Activated CD8-positive, alpha-beta memory T cell treated with anti-CD3 and anti-CD28 coated beads, Interleukin-2, amount 10 ng/mL, durations not matched to agents 7 days and 5 days (primary cell): ENCODE measurements at places on chromosomes 11 and 22. TPM values are rescaled to one million over a fixed set of nuclear protein-coding genes. Genes with fewer than 3 reads are reported as not detected.

Gene RIC3
- 7.4 TPM for total RNA-seq

Gene C11orf52
- total RNA-seq = not detected

Gene SCUBE2
- total RNA-seq = not detected

Gene CFAP300
- total RNA-seq = not detected

Gene CHRNA10
- 2.4 TPM for total RNA-seq

Gene PATE2
- total RNA-seq = not detected

Gene ARHGAP32
- 1.0 TPM for total RNA-seq

Gene VSIG10L2
- total RNA-seq = not detected

Gene MIOX
- total RNA-seq = 0.23 TPM

Gene HBG1
- not detected for total RNA-seq

Gene CHST1
- total RNA-seq = 0.35 TPM

Gene GNG3
- total RNA-seq = not detected

Gene BIK
- total RNA-seq = 1.5 TPM

Gene RASD2
- not detected for total RNA-seq

Gene SCGB1D2
- total RNA-seq = not detected

Gene USP2
- total RNA-seq = 0.28 TPM

Gene SDHAF2
- 57.6 TPM for total RNA-seq

Gene CD6
- total RNA-seq = 152 TPM

Gene DDI1
- not detected for total RNA-seq

Gene CSF2RB
- total RNA-seq = 3.0 TPM

Gene C11orf87
- total RNA-seq = not detected

Gene TENM4
- not detected for total RNA-seq

Gene OR5AK2
- not detected for total RNA-seq

Gene MRGPRX4
- total RNA-seq = not detected

Gene TRIM64
- not detected for total RNA-seq

Gene ADORA2A
- total RNA-seq = 21.1 TPM

Gene TRIM21
- total RNA-seq = 56.0 TPM

Gene SAC3D1
- total RNA-seq = 27.2 TPM

Gene CALCA
- not detected for total RNA-seq

Gene NR1H3
- total RNA-seq = 10.2 TPM
